ENCODE measurements at places on chromosomes 3 and 15. TPM values are rescaled to one million over a fixed set of nuclear protein-coding genes. Genes with fewer than 3 reads are reported as not detected.

The ACTC1 gene
- total RNA-seq = 6,424 TPM

The RBP2 gene
- total RNA-seq = 0.78 TPM

The PATL2 gene
- total RNA-seq = 0.19 TPM

DNA sequence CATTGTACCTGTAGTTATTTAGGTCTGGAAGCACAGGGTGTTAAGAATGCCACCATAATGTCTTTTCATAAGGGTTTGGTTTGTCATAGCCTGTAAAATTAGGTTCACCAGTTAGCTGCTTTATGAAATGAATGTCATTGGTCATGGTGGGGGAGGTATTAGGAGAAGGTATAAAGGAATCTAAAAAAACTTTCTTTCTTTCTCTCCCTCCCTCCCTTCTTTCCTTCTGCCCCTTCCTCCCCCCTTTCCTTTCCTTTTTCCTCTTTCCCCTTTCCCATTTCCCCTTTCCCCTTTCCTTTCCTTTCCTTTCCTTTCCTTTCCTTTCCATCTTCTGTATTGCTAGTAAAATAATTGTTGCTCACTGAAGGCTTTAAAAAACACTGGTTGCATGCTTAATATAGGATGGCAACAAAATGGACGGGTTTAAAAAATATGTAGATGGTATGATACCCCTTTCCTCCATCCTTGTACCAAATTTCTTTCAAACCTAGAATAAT is 9.6 kb downstream of the ATP2C1 start:
- DNase-seq = no peak

- DNase-seq = no peak
These were observed 2.3 kb upstream of the TLE3 start for GRCh38 chr15:70099967-70100473.

GRCh38 chr15:48566668-48567067 is 78.8 kb downstream of the FBN1 start:
- DNase-seq = peak; percentile 65

DNA sequence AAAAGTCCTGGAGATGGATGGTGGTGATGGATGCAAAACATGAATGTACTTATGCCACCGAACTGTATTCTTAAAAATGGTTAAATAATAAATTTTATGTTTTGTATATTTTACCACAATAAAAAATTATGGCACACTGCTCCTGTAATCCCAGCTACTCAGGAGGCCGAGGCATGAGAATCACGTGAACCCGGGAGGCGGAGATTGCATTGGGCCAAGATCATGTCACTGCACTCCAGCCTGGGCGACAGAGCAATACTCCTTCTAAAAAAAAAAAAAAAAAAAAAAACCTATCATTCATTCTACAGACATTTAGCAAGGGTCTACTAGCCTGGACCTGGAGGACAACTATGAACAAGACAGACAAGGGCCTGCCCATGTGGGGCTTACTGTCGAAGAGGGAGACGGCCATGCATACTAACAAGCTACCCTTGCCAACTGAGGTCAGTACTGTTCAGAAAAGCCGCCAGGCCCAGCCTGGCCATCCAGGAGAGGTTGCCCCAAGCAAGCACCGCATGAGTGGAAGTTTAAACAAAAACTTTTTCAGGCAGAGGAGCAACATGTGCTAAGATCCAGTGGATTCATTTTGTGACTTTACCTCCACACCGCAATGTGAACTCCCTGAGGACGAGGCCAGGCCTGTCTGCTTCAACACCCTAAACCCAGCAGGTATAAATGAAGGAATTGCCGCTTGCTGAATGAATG is 2.8 kb upstream of the NEK4 start:
- DNase-seq = no peak

DNA sequence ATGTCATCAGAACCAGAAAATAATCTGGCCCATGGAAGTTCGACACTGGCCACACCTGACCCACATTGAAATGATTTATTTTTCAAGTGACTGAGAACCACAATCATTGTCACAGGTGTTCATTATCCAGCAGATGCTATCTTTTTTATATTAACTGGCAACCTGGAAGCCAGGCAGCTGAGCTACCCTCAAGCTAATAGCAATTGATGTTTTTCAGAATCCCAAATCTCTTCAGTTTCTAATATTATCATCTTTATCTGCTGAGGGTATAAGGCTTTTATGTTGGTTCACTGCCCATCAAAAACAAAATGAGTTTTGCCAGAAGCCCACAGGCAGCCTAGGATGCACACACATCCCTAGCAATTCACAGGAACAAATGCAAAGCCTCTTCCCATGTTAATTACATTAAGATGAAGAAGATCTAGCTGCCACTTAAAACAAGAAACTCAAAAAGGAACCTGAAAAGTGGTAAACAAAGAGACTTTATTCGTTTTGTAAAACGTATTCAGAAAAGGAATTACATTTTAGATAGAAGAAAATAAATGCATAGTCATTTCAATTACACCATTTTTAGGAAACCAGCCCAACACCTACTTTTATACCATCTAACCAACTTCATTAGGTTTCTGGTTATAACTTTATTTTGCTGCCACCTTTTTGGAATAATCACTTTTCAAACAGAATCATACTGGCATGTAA is 40.9 kb upstream of the STRIT1 start:
- DNase-seq = no peak
